ENCODE measurements at places on chromosomes 3 and 15.

- DNase-seq = no peak
These were observed 220.9 kb upstream of the NANOGP8 start for GRCh38 chr15:35305946-35306345.

DNA sequence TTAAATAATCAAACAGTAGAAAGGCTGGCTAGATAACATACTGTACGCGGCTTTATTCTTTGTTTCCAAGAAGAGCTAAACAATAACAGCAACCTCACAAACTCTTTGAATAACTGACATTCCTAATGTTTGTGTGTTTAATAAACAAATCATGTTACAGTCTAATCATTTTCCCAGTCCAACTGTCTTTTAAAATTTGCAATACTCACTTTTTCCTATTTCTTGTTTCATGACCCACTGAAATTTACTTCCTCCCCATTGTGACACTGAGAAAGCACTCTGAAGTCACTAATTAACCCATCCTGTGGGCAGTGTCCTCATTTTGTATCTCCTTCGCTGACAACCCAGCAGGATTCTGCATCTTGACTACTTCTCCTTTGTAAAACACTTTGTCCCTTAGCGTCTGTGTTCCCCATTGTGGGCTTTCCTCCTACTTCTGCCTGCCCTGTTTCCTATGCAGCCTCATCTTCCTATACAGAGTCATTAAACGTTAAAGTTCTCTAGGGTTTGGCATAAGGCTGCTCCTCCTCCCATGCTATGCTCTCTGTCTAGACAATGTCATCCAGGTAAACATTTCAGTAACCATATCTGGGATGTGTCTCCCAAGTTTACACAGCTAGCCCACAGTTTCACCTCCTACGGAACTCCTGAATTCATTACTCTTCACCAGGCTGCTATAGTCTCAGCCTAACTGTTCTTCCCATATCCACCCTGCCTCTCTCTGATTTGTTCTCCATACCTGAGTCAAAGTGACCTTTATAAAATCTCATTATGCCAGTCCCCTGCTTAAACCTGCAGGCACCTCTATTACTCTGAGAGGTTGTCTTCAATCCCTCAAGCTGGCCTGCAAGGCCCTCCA is 148.9 kb downstream of the GREM1 start:
- DNase-seq = no peak

- no peak for DNase-seq
These were observed 149.0 kb upstream of the ST8SIA2 start for GRCh38 chr15:92244703-92245102.

GRCh38 chr3:152160350-152161011 is 108.2 kb upstream of the MBNL1 start:
- DNase-seq = no peak
